ENCODE measurements at places on chromosomes 3 and 15.

DNA sequence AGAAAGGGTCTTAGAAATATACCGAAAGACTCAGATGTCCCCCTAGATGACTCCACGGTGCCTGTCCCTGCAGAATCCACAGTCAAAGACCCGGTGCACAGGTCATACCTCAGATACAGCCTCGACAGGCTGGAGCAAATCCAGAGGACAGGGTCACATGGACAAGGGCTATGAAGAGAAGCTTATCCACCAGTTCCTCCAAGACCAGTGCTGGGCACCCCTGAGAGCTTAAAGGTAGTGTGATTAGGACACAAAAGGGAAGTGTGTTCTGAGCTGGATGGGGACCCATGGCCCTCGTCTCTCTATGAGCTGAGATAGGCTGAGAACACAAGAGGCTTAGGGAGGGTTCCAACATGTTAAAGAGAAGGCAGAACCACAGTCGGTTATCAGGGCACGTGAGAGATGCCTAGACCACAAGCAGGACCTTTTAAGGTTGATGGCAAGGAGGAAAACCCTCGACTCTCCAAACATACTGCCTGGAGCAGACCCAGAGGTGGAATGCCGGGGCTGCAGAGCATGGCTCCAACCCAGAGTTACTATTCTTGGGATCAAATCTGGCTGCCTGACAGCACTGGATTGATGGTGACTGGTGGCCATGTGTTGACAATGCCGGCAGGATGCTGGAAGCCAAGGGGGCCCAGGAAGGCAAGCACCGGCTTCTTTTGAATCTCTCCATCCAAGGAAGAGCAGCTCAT is 46.9 kb downstream of the ADCY5 start:
- no peak for DNase-seq

- DNase-seq = no peak
These were observed 623.8 kb upstream of the ROBO1 start for GRCh38 chr3:80391573-80391972.

DNA sequence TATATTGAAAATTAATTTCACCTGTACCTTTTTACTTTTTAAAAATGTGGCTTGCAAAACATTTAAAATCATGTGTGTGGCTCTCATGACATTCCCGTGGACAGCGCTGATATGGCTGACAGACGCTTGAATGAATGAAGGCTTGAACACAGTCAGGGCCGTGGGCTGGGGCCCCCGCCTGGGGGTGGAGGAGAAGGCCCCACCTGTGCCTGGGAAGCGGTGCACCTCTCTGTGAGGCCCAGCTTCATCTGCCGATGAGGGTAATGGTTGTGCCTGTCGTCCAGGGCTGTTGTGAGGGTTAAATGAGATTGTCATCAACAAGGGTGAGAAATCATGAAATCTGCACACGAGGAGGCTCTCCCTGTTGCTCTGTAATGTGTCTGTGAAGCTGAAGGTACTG is 85.9 kb upstream of the PRR23E start:
- no peak for DNase-seq

- peak; percentile 38 for DNase-seq
These were observed 271.0 kb upstream of the GADL1 start for GRCh38 chr3:31165399-31165860.

DNA sequence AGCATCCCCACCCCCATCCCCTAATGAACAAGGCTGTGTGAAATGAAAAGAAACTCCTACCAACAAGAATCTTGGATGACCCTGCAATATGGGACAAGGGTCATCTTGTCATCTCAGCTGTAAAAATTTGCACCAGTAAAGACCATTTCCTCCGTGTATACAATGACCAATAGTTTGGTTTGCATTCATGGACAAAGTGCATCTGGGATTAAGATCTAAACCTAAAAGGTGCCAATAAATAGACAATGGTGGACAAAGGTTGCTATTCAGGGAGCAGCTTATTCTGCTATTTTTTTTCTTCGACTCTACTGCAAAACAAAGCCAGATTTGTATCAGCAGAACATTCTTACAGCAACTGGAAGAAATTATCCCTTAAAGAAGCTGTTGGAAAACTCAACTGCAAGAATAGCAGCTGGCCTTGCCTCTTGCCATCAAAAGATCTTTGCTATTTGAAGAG is 8.0 kb downstream of the MGLL start:
- DNase-seq = no peak

- no peak for DNase-seq
These were observed 11.3 kb upstream of the ANKRD63 start for GRCh38 chr15:40293905-40294895.

DNA sequence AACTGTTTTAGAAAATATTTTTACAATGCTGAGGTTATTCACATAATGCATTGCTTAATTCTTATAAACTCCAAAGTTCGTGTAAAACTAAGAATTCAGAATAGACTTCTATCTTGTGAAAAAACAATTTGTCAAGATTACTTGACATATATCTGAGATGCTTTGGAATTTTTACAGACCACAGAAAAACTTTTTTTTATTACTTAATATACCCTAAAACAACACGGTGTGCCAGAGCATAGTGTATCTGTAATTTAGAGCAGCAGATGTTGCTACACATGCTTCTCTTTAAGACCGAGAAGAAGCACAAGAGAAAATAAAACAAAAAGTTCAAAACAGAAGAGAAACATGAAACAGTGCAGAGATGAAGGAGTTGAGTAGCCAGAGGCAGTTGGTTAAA is 26.4 kb downstream of the ASB7 start:
- no peak for DNase-seq

DNA sequence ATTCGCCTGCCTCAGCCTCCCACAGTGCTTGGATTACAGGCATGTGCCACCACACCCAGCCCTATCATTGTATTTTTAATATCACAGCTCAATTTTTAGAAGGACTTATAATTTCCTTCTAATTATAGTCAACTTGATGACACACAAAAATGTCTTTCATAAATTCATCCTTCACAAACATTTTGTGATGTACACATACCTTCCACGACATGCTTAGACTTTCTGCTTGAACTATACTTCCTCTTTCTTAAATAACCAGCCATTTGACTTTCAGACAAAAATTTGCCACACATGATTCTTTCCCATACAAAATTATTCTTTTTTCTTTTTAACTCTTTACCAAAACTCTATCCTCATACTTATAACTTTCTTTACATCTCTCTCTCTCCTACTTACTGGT is 48.4 kb upstream of the CCK start:
- DNase-seq = no peak

GRCh38 chr3:58188173-58188564 is 22.6 kb downstream of the DNASE1L3 start:
- no peak for DNase-seq

GRCh38 chr3:151580591-151580990 is 119.7 kb upstream of the IGSF10 start:
- no peak for DNase-seq

DNA sequence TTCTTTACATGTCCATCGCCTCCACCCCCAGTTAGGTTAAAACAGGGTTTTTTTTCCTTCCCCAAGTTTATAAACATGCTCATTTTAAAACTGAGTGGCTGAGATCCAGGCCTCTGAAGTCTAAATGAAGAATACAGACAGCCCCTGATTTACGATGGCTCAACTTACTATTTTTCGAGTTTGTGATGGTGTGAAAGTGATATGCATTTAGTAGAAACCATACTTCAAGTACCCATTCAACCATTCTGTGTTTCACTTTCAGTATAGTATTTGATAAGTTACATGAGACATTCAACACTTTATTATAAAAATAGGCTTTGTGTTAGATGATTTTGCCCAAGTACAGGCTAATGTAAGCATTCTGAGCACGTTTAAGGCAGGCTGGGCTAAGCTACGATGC is 30.5 kb upstream of the GNB5 start:
- no peak for DNase-seq

- no peak for DNase-seq
These were observed at the start of gene CD86 for GRCh38 chr3:122055215-122055614. TSS of gene CD86 (plus strand) at chr3:122055362. CDS start at chr3:122055490, 128 bp downstream.

DNA sequence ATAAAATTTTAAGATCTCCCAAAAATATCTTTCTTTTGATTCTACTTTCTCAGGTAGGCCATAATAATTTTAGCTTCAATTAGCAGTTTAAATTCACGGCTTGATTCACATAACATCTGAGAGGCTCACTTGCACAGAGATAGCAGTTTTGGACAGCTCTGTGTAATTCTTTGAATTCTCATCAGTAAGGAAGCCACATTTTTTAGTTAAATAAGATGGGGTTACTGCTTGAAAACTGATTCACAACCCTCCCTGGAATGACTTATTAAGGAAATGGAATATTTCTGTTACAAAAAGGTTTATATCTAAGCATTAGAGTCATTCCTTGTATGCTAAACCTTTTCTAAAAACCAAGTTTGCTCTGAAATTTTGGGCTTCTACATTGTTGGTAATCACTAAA is 212.7 kb downstream of the ALCAM start:
- DNase-seq = no peak

DNA sequence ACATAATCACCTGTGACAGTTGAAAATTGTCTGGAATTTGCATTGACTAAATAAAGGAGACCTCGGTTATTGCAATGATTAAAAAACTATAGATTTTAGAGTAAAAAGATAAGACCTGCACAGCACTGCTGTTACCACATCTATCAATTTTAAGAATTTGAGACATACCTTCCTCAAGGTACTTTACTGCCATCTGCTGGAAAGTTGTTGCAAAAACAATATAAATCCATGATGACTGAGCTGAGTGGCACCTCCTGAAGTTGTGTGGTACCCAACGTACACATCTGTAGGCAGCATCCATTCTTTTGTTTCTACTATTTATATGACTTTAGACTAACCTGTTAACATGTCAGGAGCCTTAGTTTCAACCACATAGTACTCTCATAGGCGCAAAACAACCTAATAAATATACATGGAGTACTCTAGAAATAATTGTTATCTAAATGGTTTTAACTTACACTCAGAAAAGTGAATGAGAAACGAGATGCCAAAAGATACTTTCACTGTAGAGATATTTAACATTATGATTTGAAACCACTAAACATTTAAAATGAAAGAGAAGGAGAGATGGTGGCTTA is 106.7 kb downstream of the GHSR start:
- DNase-seq = no peak

DNA sequence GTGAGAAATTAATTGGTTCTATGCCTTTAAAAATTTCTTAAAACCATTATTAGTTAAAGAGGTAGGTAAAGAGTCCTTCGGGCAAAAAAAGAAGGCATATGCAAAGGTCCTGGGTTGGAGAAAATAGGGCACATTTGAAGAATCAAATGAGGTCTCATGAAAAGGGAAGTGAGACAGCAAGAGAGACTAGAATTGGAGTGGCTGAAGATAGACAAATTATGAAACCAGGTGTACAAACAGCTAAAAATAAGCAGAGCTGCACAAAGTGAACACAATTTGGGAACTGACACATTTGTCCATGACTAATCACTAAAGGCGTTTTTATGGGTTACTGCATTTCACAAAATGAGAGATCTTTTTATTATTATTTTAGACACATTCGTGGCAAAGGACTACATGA is 581.2 kb downstream of the PYDC2 start:
- no peak for DNase-seq

DNA sequence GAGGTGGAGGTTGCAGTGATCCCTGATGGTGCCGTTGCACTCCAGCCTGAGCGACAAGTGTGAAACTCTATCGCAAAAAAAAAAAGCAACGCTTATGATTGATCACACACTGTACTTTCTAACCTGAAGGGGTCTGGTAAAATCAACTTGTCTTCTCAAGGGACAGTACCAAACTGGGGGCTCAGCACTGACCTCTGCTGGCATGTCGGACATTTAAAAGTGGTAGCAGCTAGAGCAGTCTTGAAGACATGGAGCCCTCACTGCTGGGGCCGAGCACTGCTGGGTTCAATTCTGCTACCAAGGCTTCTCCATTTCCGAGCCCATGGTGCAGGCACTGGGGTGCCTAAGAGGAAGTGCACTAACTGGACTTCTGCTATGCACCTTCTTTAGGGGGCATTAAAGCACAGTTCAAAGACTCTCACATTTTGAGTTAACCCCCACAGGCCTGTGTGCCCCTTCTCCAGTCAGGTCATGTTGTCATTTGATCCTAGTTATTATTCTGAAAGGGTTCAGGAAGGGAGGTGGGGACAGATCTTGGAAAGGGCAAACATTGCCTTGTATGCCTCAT is 26.4 kb upstream of the LAMP3 start:
- DNase-seq = no peak

GRCh38 chr3:32254268-32254667 is 15.8 kb downstream of the CMTM8 start:
- no peak for DNase-seq

GRCh38 chr3:73115806-73116205 is 54.3 kb downstream of the EBLN2 start:
- no peak for DNase-seq

DNA sequence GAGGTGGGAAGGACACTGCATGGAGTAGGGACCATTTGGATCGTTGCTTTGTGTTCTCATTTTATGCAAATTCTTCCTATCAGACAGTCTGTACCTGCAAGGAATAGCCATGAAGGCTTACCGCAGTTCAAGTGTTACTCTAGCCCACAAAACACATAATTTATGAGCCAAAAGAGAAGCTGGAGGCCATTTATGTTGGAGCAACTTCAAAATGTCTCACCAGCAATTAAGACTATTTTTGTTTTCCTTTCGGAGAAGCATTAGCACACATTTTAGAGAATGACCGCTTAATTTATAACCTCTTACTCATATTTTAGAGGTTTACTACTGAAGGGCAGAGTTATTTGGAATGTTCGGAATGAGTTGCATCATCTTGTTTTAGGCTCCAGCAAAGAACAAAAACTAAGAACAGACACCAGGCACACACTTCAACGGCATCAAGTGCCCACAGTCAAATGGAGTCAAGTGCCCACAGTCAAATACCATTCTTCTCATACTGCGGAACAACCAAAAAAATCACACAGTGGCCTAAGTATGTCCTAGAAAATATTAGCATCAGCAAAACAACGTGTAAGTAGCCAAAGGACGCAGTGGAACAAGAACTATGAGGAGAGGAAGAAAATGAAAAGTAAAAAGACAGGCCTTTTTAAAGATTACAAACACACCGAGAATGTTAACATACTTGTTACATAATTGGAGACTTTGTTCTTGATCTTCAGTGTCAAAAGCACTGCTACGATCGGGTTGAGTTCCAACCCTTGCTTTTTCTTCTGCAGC is 17.5 kb upstream of the GOLGA8J start:
- no peak for DNase-seq

- DNase-seq = no peak
These were observed 3.2 kb upstream of the PLXND1 start for GRCh38 chr3:129609591-129610182.

- no peak for DNase-seq
These were observed 93.2 kb upstream of the IQSEC1 start for GRCh38 chr3:13166243-13167063.

- no peak for DNase-seq
These were observed 244.5 kb downstream of the ZIC4 start for GRCh38 chr3:147161833-147162232.

- no peak for DNase-seq
These were observed 38.2 kb downstream of the CDIN1 start for GRCh38 chr15:36617529-36618196.

DNA sequence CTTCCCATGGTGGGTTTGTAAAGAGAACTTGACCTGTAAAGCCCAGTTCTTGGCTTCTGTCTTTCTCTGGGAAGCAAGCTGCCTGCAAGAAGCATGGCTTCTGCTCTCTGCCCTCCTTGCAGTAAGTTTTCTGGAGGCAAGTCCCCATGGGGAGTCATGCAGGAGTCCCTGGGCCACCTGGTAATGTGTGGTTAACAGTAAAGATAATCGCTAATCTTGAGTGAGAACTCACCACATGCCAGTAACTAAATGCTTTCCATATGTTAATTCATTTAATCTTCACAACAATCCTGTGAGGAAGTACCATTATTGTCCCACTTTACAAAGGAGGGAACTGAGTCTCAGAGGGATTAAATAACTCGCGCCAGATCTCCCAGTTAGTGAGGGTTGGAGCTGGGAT is 4.2 kb downstream of the CAPN3 start:
- DNase-seq = no peak

GRCh38 chr3:6861625-6862000 is 698 bp downstream of the GRM7 start:
- DNase-seq = no peak
